Cerebellum (tissue), 4 donors: ENCODE measurements at places on chromosomes 4 and X. TPM values are rescaled to one million over a fixed set of nuclear protein-coding genes. Genes with fewer than 3 reads are reported as not detected.

Gene SUPT20HL1
- not detected for total RNA-seq

GRCh38 chr4:23811161-23811560 lies 78.7 kb downstream of the PPARGC1A start:
- DNase-seq, result no peak

GRCh38 chr4:113159942-113160545 lies 110.6 kb downstream of the ANK2 start:
- DNase-seq, result no peak

GRCh38 chrX:120874678-120875557 lies 748 bp downstream of the CT47B1 start:
- DNase-seq, result no peak

GRCh38 chr4:170769862-170770261 lies 680.1 kb upstream of the AADAT start:
- no peak for DNase-seq

DNA sequence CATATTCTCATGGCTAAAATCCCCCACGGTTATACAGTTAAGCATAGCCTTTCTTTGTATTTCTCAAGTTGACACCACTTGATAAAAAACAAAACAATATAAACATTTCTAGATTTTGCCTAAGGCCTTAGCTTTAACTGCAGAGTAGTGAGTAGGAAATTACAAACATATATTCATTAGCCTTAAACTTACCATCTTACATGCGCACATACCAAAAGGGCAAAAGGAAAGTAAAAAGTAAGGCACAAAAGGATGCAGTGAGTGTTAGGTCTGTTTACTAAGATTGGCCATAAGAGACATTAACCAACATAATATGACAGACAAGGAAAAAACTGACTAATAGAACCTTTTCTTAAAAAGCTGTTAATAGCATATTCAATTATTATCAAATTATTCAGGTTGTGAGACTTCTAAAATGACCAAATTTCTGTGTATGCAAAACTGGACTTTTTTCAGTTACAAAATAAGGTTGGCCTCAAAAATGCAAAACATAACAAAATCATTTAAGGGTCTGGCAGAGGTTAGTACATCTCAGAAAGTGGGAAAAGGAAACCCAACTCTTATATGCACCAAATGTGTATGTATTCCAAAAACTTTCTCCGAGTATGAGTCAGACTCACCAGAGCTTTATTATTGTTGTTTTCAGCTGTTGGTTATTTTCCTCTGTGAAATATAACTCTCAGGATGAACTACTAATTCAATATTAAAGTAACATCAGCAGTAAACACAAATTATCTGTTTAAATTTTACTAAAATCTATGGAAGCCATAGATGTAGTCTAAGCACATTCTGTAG lies 39.9 kb downstream of the SEPSECS start:
- no peak for DNase-seq

Gene TLR10
- total RNA-seq, result 1.2 TPM

DNA sequence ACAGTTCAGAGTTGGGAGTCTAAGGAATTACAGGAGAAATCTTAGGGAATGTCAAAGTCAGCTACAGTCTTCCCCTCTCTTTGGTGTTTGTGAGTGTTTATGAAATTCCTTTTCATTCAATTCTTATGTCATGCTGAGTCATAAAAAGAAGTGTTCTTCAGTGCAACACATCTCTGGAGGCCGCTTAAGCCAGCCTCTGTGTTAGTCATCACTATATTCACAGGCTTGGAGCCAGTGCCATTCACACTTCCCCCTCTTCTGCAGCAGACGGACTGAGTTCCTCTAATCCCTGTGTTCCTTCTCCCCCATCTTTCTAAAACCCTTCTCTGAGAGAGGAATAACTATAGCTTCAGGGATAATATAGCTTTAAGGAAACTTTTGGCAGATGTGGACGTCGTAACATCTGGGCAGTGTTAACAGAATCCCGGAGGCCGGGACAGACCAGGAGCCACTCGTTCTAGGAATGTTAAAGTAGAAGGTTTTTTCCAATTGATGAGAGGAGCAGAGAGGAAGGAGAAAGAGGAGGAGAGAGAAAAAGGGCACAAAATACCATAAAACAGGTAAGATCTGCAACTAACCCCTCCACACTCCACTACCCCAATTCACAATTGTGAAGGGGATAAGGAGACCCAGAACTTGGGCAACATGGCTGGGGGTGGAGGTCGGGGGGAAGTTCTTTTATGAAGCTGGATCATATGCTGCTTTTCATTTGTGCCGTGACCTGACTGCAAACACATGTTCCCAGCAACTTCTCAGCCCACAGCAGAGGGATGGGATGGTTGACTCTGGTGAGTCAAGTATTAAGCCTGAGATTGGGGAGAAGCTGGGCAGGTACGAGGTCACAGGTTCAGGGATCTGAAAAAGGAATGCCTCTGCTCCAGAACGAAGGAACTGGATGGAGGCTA lies at the start of gene SRPX2:
TSS of gene SRPX2 (plus strand) at position 244 of the 905 bp plus-strand sequence. CDS start 2,124 bp downstream, outside the sequence.
- DNase-seq, result no peak

Gene CD38
- 2.1 TPM for total RNA-seq
